Amniotic epithelial cell (primary cell): ENCODE measurements at places on chromosomes 5 and 9.

DNA sequence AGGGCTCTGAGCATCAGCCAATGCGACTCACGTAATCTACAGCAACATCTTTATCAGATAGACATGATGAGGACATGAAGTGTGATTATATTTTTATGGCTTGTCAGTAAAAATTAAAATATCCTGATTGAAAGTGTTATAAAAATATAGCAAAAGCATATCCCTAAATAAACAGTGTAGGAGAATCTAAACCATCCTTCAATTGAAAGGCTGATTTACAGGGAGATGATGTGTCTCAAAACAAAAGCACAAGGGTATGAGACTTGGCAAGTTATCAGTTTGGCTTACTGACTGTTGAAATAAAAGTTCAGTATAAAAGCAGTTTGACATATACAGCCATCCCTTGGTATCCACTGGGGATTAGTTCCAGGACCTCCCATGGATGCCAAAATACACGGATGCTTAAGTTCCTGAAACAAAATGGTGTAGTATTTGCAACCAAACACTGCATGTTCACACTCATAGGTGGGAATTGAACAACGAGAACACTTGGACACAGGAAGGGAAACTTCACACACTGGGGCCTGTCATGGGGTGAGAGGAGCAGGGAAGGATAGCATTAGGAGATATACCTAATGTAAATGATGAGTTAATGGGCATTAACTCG is 149.9 kb upstream of the MAP1B start:
- no peak for DNase-seq

DNA sequence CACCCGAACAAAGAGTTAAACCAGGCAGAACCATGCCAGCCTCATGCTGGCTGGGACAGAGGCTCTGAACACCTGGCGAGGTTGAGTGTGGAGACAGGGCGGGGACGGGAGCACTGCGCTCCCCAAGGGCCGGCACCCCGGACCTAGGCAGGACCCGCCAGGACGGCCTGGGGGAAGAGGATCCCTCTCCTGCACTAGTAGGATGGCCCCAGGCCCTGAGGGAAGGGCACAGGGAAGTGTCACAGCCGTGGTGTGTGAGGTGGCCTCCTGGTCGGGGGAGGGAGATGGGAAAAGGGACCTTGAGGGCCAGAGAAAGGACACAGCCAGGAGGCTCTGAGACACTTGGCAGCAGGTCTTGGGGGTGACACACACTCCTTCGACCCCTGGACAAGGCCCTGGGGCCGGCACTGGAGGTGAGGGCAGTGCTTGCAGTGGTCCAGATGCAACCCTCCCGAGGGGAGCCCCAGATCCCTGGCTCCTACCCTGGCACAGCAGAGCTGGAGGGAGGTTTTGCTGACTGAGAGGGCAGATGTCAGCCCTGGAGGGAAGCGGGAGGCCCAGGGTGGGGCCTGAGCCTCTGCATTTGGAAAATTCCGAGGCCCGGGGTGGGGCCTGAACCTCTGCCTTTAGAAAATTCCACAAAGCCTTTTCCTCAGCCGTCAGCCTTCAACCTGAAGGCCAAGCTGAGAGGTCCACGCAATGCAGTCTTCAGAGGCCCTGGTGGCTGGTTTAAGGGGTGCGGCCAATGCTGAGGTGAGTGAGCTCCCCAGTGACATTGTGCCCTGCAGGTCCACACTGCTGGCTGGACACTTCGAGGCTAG is 24.8 kb upstream of the TERT start:
- DNase-seq: no peak

DNA sequence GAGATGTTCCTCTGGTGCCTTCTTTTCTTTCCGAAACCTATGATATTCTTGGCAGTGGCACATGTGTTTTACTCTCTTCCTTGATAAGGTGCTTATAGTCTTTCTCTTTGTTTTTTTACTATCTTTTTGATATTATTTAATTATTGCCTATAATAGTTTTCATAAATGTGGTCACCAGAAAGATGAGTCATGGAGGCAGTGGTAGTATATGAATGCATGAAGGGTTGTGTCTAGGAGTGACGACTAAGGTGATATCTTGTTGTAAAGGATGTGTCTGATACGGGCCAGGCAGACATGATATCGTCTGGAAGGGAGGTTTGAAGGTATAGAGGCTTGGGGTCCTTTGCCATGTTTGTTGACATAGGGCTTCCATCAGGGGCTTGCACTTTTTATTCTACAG is 36.8 kb downstream of the SLC44A1 start:
- no peak for DNase-seq

- peak; percentile 84 for DNase-seq
Observed at GRCh38 chr9:131481441-131482342, 21.0 kb upstream of the POMT1 start.

- DNase-seq: no peak
Observed at GRCh38 chr9:129724456-129725190, 28.2 kb downstream of the PTGES start.

GRCh38 chr5:120684749-120685415 is 220.8 kb downstream of the PRR16 start:
- DNase-seq: no peak

DNA sequence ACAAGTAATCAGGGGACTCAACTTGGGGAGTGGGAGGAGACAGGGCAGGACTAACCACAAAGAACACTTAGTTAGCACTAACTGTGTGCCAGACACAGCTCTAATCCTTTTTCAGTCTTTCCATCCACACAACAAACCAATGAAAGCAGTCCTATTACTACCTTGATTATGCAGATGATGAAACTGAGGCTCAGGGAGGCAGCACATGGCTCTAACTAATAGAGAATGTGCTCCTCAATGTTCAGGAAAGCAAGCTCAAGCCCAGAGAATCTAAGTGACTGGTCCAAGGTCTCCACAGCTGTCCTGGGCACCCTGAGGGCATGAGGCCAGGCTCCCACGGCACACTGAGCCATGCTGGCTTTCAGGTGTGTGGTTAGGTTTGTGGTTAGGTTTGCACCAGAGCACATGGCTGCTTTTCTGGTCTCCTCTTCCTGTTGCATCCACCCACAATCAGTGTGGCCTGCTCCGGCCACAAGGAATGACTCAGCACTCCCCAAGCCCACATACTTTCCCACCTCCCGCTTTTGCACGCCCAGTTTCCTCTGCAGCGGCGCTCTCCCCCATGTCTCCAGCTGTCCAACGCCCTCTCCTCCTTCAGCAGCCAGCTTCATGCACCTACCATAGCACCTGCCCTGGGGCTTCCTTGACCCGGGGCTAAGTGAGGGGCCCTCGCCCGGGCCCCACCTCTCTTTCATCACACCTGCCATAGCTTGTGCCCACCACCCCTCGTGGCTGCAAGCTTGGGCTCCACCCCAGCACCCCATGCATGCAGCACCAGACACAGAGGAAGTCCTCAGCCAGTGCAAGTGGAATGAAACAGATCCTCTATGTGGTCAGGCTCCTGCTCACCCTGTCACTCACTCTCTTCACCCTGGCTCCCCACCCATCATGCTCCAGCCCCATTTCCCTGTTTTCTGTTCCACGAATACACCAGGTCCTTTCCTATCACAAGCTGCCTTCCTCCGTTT is 133.1 kb downstream of the GABBR2 start:
- peak; percentile 91 for DNase-seq

- no peak for DNase-seq
Observed at GRCh38 chr9:87720173-87720572, 5.7 kb upstream of the CTSL start.

- DNase-seq: no peak
Observed at GRCh38 chr5:149382517-149383220, 3.6 kb upstream of the IL17B start.

- peak; percentile 76 for DNase-seq
Observed at GRCh38 chr5:108366500-108366899, 15.4 kb downstream of the FBXL17 start.

DNA sequence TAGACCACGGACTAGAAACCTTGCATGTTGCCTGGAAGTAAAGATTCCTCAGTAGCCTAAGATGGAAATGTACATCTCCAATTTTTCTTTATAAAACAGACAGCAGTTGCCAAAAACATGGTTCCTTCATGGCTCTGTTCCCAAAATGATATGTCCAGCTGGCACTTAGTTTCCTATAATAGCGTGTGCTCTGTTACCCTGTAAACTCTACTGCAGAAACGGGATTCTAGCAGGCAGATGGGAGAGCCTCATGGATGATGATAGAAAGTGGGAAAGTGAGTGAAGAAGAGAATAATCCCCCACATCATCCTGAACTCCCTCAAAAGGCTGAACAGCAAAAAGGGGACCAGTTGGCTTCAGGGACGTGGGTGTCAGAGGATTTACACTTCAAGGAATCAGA is 118.2 kb downstream of the FRMD3 start:
- no peak for DNase-seq

GRCh38 chr5:60916646-60917045 is 28.2 kb downstream of the ERCC8 start:
- DNase-seq: peak; percentile 12

GRCh38 chr5:157735991-157736390 is 4.8 kb downstream of the THG1L start:
- no peak for DNase-seq

GRCh38 chr5:174622067-174622466 is 102.3 kb upstream of the MSX2 start:
- DNase-seq: no peak

GRCh38 chr5:30693326-30693725 is 500.2 kb upstream of the CDH6 start:
- DNase-seq: no peak

DNA sequence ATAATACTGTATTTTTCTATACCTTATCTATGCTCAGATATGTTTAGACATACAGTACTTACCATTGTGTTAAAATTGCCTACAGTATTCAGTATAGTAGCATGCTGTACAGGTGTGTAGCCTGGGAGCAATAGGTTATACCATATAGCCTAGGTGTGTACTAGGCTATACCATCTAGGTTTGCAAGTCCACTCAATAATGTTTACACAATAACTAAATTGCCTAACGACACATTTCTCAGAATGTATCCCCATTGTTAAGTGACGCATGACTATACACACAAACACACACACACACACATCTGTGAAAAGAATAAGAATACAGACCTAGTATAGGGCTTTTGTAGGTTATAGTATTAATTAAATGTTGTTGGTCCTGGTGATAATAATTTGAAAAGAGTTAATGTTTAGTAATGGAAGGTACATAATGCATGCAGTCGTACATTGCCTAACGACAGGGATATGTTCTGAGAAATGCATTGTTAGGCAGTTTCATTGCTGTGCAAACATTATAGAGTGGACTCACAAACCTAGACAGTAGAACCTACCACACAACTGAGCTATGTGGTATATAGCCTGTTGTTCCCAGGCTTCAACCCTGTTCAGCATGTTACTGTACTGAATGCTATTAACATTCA is 13.6 kb downstream of the TDRD7 start:
- DNase-seq: no peak

DNA sequence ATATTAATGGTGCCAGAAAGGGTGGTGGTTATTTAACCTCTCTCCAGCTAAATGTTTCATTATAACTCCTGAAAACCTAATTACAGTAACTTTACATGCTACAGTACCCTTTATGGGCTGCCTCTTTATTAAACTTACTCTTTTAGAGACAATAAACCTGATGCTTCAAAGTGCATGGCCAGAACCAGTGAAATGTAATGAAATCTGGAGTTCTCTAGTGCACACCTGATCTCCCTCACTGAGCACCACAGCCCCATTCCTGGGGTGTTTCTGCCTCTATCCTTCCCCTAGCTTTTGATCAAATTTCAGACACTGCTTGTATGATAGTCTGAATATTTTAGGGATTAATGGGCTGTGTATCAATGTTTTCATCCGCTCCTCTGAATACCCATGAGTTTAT is 306.5 kb upstream of the WWC1 start:
- no peak for DNase-seq

DNA sequence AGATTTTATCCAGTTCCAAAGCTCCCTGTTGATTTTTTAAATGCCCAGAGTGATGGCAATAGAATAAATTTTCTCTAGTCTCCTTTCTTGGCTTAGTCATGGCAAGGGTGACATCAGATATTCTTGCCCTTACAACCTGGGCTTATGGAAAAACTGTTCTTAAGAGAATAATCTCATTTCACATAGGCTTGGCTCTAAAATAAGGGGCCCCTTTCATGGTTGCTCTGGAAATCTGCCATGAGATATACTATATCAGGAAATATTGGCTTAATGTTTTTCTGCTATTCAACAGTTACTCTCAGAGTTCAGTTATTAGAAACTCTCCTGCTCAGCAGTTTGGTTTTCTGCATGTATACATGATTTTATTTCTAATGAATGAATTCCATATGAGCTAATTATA is 7.8 kb downstream of the HMHB1 start:
- DNase-seq: no peak
